ENCODE measurements at places on chromosomes 6 and 20. TPM values are rescaled to one million over a fixed set of nuclear protein-coding genes. Genes with fewer than 3 reads are reported as not detected.

Gene LY6G6F
- total RNA-seq, result not detected

Gene PRSS16
- total RNA-seq, result not detected

Gene CD93
- 80.7 TPM for total RNA-seq

Gene BTNL2
- total RNA-seq, result not detected

Gene FILIP1
- 50.7 TPM for total RNA-seq

Gene SAMD3
- total RNA-seq, result 0.39 TPM

Gene SLC4A11
- not detected for total RNA-seq

Gene GHRH
- not detected for total RNA-seq

Gene PSMB9
- total RNA-seq, result 9.1 TPM

DNA sequence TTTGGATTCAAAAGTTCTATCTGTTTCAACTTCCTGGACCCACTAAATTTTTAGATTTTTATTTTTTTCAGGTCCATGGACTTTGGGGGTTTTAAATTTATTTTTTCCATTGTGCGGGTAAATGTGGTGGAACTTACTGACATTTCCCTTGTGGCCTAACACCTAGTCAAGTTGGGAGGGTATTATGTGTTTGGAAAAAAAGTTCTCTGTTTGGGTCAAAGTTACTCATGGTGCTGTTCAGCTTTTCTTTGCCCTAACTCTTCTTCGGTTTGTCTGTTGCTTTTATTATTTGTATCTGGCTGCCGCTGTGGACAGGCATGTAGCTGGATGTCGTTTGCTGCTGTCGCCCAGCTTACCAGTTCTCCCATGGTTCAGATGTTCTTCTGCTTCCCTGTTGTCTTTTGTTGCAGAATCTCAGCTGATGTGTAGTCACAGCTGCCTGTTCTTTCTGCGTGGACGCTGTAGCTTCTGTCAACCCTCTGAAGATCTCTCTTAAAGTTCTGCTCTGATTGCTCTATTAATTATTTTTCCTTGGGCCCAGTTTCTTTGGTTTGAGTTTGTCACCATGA is 7.9 kb downstream of the IGF2R start:
- H3K36me3 ChIP-seq, result no peaks in the 10 kb centered on the region
- peaks cover 68% of the 10 kb centered on the region for H3K4me1 ChIP-seq
- H3K4me3 ChIP-seq, result no peak overlapping the region

DNA sequence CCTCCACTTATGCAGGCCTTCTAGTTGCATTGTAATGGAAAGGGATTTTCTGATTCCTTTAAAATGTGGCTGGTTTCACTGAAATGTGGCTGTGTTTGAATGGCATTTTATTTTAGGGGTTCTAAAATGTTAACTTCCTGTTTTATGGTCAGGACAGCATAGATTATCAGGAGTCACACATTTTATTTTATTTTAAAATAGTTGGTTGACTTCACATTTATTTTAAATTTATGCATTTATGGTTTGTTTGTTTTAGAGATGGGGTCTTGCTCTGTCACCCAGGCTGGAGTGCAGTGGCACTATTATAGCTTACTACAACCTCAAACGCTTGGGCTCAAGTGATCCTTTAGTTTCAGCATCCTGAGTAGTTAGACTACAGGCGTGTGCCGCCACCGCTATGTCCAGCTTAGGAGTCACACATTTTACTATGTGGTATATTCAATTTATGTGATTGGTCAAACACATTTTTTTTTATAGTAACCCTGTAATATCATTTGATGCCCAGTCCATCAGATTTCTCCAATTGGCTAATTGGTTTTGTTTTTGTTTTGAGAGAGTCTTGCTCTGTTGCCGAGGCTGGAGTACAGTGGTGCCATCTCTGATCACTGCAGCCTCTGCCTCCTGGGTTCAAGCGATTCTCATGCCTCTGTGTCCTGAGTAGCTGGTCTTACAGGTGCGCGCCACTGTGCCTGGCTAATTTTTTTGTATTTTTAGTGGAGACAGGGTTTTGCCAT is 2.3 kb downstream of the DTD1 start:
- no peak overlapping the region for H3K27ac ChIP-seq
- H3K4me1 ChIP-seq, result peaks cover 15% of the 10 kb centered on the region
- no peak for DNase-seq
- peaks cover 16% of the 10 kb centered on the region for H3K36me3 ChIP-seq
- no peaks in the 10 kb centered on the region for H3K27me3 ChIP-seq

- peaks cover 11% of the 10 kb centered on the region for H3K4me1 ChIP-seq
- no peak overlapping the region for H3K27ac ChIP-seq
- no peak overlapping the region for H3K4me3 ChIP-seq
- DNase-seq, result no peak
- peaks cover 4% of the 10 kb centered on the region for H3K36me3 ChIP-seq
Measured at GRCh38 chr20:33522256-33522820, 32.4 kb downstream of the CBFA2T2 start.

DNA sequence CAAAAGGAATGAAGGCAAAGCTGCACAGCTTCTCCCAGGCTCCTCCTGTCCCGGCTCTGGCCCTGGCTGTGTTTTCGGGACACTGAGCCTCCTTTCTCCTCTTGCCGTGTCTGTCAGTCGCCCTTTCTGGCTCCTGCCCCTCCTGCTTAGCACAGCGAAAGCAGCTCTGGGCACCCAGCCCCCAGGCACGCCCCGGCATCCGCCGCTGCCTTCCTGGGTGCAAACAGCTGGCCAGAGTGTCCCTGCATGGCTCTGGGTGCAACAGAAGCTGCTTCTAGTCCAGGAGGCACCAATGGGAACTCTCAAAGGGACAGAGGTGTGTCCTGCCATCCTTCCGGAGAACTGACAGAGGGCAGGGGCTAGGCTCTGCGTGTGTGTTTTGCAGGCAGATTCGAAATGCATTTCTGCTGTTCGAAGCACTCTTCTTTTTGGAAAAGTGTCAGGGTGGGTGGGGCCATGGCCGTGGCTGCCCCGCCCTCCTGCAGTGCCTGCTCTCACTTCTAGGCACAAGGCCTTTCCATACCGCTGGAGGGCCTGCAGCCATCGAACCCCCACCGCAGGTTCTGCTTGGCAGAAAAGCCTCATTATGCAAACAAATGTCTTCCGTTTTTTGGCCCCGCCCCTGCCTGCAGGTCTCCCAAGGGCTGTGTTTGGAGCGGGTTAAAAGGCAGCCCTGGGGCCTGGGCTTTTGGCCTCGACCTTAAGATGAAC is 15.5 kb downstream of the COL9A3 start:
- DNase-seq, result no peak
- peaks cover 12% of the 10 kb centered on the region for H3K4me1 ChIP-seq
- peak overlapping the region; percentile 8 for H3K4me3 ChIP-seq
- peak overlapping the region; percentile 58 for H3K27ac ChIP-seq

GRCh38 chr20:32168184-32168910 is 39.2 kb downstream of the PLAGL2 start:
- H3K27me3 ChIP-seq, result no peaks in the 10 kb centered on the region
- no peak for DNase-seq
- H3K27ac ChIP-seq, result no peak overlapping the region

DNA sequence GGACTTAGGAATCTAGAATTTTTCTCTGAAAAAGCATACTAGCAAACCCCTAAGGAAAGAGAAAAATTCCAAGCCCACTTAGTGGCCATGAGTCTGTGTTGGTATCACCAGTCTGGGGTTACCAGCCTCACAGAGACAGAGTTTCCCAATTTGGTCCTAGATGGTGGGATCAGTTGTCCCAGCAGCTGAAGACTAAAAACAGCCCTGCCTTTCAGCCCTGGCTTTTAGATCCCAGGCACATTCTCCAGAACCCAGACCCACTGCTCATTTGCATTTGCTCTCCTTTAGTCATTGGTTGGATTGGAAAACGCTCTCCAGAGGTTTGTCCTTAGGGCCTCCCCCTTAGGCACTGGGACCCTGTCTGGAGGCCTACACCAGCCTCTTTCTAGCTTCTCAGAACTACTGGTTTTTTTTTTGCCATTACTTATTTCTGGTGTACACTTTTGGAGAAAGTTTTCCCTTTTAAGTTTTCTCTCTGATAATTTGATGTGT is 39.1 kb upstream of the FOXO3 start:
- H3K4me1 ChIP-seq, result no peaks in the 10 kb centered on the region
- DNase-seq, result no peak
- no peaks in the 10 kb centered on the region for H3K27me3 ChIP-seq
- H3K36me3 ChIP-seq, result peaks cover 16% of the 10 kb centered on the region

DNA sequence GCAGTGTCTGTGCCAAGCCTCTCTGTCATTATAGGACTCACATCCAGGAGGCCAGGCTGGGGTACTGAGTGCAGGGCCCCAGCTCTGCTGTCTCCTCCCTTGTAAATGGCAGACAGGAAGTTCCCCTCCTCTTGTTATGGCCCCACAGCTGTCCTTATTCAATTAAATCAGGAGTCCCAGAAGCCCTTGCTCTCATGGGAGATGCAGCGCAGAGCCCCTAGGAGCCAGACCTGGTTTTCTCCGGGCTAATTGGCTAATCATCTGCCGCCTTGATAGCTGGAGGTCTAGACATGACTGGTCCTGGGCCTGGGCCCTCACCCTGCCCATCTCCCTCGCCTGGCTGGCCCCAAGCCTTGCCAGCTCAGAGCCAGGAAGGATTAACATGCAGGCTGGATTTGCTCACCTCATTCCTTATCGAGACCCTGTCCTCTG is 172.0 kb downstream of the VEGFA start:
- H3K4me3 ChIP-seq, result no peak overlapping the region
- no peaks in the 10 kb centered on the region for H3K36me3 ChIP-seq

DNA sequence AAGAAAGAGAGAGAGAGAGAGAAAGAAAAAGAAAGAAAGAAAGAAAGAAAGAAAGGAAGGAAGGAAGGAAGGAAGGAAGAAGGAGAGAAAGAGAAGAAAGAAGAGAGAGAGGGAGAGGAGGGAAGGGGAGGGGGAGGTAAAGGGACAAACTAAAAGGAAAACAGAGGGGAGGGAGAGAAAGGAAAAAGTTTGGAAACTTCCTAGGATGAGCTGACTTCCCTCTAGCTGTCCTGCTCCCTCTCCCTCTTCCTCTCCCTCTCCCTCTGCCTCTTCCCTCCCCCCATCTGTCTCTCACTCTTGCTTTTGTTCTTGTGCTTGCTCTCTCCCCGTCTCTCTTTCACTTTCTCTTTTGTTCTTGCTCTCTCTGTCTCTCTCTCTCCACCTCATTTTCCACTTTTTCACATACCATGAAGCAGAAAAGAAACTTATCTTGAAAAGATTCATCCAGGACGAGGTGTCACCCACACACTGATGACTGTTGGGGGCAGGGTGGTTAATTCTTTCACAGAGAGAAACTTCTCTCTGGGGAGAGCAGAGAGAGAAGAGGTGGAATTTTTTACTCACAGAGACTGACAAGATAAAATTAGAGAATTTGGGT is 56.4 kb upstream of the DUSP22 start:
- H3K27me3 ChIP-seq, result peaks cover under 1% of the 10 kb centered on the region
- peak overlapping the region; percentile 41 for H3K4me3 ChIP-seq
- DNase-seq, result no peak
- H3K27ac ChIP-seq, result peak overlapping the region; percentile 77
- no peaks in the 10 kb centered on the region for H3K36me3 ChIP-seq

DNA sequence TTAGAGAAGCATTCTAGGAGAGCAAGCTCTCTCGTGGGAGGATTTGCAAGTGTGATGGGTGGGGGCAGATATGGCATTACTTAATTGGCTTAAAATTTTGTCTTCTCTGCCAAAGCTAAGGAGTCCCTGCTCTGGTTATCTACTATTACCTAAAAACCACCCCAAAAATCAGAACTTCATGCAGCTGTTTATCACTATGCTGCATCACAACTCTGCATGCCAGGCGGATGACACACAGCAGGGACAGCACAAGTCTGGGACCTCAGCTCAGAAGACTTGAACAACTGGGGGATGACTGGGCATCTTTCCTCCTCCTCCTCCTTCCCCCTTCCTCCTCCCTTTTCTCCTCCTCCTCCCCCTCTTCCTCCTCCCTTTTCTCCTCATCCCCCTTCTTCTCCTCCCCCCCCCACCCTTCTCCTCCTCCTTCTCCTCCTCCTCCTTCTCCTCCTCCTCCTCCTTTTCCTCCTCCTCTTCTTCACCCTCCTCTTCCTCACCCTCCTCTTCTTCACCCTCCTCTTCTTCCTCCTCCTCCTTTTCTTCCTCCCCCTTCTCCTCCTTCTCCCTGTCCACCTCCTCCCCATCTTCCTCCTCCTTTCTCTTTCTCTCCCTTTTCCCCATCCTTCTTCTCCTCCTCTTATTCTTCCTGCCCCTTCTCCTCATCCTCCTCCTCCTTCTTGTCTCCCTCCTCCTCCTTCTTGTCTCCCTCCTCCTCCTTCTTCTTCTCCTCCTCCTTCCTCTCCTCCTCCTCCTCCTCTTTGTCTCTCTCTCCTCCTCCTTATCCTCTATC is 218.6 kb upstream of the PMEPA1 start:
- H3K27me3 ChIP-seq, result no peaks in the 10 kb centered on the region
- H3K36me3 ChIP-seq, result no peaks in the 10 kb centered on the region
- H3K4me1 ChIP-seq, result no peaks in the 10 kb centered on the region
- DNase-seq, result no peak

DNA sequence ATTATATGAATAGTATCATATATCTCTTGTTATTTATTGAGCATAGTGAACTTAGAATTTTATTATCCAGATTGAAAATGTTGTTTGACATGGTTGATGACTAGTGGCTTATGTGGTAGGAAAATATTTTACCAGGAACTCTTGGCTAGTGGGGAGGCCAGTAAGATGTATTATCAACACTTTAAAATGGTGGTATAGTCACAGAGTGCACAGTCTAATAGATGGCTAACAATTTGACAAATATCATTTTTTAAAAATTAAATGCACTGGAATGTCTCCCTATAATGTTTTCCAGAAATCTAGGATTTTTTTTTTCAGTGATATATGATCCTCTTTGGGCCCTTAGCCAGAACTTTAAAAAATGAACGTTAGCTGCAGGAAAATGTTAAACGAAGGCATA is 26.9 kb upstream of the EYA4 start:
- H3K27me3 ChIP-seq, result no peaks in the 10 kb centered on the region
- DNase-seq, result no peak
- H3K4me1 ChIP-seq, result no peaks in the 10 kb centered on the region
- no peaks in the 10 kb centered on the region for H3K36me3 ChIP-seq
- H3K4me3 ChIP-seq, result no peak overlapping the region

DNA sequence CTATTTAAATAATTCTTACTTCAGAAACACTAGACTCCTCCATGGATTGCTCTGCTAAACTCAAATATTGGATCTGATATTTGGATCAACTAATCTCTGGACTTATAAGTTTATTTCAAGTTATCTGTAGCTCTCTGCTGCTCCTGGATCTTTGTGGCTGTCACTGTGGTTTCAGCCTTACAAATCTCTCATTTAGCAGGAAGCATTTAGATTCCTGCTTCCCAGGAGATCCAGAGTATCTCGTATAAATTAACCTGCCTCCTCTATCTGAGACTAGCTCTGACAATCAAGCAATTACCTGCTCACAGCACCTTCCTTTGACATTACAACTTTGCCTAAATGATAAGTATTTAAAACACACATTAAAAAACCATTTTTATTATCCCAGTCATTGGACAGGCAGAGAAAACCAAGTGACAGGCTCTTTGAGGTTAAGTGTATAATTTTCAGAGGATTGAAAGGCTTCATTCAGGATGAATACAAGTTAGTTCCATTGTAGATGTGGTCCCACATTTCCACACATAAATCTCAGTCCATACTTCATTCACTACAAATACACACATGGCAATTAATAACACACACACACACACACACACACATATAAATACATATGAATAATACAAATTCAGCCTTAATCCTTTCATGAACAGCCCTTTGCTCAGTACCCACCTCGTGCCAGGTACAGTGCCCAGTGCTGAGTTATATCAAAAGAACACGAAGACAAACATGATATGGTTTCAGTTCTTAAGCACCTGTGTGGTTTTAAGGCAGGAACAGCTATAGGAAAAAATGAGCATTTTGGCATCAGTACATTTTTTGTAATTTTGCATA is 55.5 kb upstream of the PLCB1 start:
- no peaks in the 10 kb centered on the region for H3K36me3 ChIP-seq
- no peak overlapping the region for H3K4me3 ChIP-seq
- no peaks in the 10 kb centered on the region for H3K27me3 ChIP-seq
- H3K27ac ChIP-seq, result peak overlapping the region; percentile 59
- peaks cover 25% of the 10 kb centered on the region for H3K4me1 ChIP-seq
